Stimulated activated CD4-positive, alpha-beta T cell treated with anti-CD3 and anti-CD28 coated beads, TNF-alpha, amount 100 ng/mL, for 48 hours (primary cell): ENCODE measurements at places on chromosomes 4 and X.
A peak's percentile ranks its signal among the peaks of the same experiment; 100 is the strongest.

- no peak for DNase-seq
Measured at GRCh38 chr4:61938250-61938846, 738.2 kb downstream of the ADGRL3 start.

DNA sequence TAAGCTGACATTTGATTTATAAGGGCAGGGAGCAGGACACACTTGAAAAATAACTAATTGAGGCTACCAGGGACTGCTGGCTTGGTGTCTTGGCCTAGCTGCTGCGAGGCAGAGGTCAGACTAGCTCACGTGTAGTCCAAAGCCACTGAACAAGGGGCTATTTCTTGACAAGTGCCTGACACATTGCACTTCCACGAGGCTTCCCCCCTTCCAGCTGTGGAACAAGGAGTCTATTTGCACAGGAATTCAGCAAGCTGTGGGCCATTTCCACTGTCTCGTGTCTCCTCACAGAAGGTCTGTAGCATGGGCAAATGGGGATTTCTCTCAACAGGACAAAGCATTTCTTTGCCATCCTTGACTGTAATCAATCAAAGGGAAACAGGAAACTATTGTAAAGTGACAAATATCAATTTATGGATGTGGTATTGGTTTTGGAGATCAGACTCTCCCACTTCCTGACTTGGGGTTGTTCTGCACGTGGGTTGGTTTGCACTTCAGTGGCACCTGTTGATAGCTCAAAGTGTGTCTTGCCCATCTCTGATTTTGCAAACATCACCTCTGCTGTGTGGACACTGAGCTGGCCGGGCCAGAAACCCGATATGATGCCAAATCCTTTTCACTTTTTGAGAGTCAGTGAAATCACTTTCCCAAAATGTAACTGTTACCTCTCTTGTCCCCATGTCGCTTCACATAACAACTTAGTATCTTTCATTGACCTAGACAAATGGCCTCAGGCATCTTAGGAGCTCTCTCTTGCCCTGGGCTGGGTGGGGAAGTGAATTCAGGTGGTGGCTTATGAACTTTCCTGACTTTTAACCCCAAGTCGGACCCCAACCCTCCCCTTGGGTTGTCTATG, 107.4 kb upstream of the MAMLD1 start:
- DNase-seq: no peak

- no peak for DNase-seq
Measured at GRCh38 chr4:139633661-139634060, 32.0 kb upstream of the MGST2 start.

DNA sequence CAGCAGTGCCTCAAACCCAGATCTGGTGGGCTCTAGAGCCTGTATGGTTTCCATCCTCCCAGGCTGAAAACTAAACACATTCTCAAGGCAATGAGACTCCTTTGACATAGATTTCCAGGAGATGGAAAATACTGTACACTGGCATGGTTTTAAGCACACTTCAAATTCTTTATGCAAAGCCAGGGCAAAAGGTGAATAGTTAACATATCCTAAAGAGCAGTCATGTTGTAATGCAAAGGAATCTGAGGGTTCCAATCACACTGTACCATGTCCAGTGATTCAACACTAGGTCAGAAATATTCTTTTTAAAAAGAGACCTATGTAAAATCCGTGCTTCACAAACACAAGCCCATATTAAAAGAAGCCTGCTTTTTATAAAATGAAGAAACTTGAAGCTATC, 195.3 kb downstream of the QDPR start:
- no peak for DNase-seq

DNA sequence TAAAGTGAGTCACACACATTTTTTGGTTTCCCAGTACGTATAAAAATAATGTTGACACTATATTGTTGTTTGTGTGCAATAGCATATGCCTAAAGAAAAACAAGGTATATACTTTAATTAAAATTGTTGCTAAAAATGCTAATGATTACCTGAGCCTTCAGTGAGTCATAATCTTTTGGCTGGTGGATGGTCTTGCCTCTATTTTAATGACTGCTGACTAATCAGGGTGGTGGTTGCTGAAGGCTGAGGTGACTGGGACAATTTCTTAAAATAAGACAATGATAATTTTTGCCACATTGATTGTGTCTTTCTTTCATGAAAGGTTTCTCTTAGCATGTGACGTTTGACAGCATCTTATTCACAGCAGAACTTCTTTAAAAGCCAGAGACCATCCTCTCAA, 21.0 kb upstream of the ANXA10 start:
- DNase-seq: no peak

DNA sequence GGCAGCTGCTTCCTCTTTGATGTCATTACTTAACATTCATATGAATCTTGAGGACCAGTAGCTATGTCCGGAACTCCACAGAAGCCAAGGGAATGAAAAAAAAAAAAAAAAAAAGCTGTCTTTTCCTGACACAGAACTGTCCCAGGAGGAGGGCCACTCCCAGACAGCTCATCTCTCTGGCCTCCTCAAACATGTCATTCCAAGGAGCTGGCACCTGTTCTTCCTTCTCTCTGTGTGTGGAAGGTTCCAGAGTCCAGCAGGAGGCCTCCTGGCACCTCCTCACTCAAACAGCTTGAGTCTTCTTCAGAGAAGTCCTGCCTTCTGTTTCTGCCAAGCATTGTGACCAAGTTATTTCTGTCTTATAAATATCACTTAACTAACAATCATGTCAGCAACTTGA, 458.5 kb downstream of the AFF2 start:
- no peak for DNase-seq

GRCh38 chrX:71091263-71091662, 4.4 kb upstream of the FOXO4 start:
- no peak for DNase-seq

DNA sequence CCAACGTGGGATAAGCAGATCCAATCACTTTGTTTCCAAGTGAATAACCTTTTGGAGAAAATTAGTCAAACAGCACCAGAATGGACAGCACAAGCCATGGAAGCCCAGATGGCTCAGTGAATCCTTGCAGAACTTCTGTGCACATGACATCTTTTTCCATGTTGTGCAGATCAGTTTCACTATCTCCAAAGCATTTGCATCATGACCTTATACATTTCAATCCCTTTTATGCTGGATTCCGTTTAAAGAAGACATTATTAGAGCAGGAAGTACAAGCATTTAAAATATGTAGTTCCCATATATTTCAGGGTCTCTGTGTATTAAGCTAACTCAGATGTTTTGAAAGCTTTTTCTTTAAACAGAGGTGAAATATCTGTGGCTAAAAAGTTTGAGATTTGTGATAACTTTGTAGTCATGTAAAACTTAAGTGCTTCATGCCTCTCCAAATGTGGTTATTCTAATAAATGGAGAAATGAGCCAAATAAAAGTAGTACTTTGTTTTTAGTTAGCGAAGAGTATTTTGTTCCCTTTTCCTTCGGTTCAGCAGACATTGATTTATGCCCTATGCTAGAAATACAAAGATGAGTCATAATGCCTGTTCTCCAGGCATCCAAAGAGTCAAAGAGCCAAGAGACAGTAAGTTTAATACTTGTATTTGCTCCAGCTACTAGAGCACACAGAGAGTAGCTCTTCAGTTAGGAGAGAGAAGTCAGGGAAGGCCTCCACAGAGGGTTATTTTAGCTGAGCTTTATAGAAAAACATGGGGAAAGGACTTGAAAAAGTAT, 39.0 kb downstream of the PLAC8 start:
- DNase-seq: no peak

DNA sequence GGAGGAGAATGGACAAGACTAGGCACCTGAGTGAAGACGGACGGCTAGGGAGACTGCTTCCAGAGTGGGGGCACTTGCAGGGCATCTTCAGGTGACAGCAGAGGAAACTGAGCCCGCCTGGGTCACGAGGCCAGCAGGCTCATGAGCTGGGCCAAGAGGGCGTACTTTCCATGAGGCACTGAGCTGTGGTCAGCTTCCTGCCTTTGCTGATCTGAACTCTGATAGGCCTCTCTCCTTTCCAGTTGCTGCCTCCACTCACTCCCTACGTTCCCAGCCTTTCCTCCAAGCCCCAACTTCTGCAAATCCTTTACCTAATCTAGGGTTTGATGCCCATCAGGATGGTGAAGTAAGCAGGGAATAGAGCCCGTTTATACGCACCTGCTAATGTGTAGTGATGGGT, 1.4 kb upstream of the L1CAM start:
- no peak for DNase-seq

DNA sequence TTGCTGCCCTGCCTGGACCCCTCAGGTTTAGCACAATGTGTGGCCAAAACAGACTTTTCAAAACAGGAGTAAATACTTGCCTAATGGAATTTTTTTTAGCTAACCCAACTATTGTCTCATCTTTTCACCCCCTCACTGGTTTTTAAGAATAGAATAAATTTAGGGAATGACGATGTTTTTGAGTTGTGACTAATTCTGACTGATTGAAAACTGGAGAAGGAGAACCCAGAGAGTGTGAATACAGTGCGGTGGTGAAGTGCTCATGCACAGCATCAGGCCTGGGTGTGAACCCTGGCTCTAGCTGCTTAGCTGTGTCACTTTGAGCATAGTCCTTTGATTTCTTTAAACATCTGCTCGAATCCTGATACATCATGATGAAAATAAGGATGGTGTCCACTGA, 10.5 kb downstream of the ANTXR2 start:
- no peak for DNase-seq

DNA sequence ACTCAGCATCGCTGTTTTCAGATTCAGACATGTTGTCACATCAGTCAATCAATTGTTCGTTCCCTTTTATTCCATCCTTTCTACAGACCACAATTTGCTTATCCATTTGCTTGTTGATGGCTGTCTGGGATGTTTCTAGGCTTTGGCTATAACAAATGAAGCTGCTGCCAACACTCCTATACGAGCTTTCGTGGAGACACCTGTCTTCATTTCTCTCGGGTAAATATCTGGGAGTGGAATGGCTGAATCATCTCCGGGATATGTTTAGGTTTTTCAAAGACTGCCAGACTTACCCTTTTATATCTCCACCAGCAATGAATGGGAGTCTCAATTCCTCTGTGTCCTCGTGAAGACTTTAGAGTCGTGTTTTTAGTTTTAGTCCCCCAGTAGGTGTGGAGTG, 118.9 kb downstream of the SORCS2 start:
- DNase-seq: no peak

- no peak for DNase-seq
Measured at GRCh38 chrX:102491766-102492165, 20.2 kb upstream of the TCP11X2 start.

GRCh38 chr4:3699678-3700077, 66.5 kb upstream of the ADRA2C start:
- no peak for DNase-seq

GRCh38 chrX:10017872-10018271, 50.7 kb downstream of the CLDN34 start:
- no peak for DNase-seq

- DNase-seq: no peak
Measured at GRCh38 chr4:64068096-64068495, 341.2 kb downstream of the TECRL start.

DNA sequence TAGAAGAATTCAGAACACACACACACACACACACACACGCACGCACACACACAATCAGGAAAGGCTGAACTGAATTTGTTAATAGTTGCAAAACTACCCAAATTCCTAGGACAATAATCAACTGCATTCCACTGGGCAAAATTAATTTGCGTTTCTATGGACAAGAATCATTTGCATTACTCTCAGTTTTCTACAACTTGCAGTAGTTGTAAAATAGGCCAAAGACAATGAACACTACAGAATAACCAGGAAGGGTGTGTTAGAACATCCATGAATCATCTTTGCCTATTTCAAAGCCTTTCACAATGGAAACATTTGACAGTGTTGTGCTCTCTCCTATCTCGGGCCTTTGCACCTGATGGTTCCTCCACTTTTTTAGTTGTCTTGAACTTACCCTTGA, 77.1 kb upstream of the IGFBP7 start:
- DNase-seq: no peak

- no peak for DNase-seq
Measured at GRCh38 chrX:121258545-121258944, 211.1 kb downstream of the GLUD2 start.

- peak; percentile 88 for DNase-seq
Measured at GRCh38 chrX:15335135-15336022, at the start of gene PIGA. Gene PIGA (minus strand): TSS chrX:15335523. CDS start chrX:15331930, 3,593 bp downstream.

DNA sequence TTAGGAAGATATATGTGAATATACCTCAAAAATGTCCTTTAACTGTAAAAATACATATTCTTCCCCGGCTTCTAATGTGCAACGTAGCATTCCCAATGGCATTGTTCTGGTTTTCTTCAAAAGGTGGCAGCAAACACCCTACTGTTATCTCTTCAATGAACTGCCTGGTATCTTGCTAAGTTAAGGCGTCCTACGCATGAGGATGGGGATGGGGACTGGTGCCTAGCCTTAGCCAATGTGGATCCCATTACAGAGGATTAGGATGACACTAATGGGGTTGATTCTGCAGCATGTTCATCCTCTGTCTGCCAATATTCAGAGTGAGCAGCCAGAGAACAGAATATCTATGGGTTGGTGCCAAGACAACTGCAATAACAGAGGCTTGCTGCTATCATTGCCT, 334.9 kb upstream of the ADGRL3 start:
- DNase-seq: no peak
